ENCODE measurements at places on chromosomes 5 and 9. TPM values are rescaled to one million over a fixed set of nuclear protein-coding genes. Genes with fewer than 3 reads are reported as not detected.

The ZNF608 gene
- total RNA-seq = 10.6 TPM

The GPR151 gene
- not detected for total RNA-seq

The PPP3R2 gene
- not detected for total RNA-seq

The TEX48 gene
- total RNA-seq = not detected

The SOX30 gene
- 0.27 TPM for total RNA-seq

The SNAPC4 gene
- 10.3 TPM for total RNA-seq

The KCNN2 gene
- total RNA-seq = 0.57 TPM

The PCDHA12 gene
- total RNA-seq = 0.22 TPM

DNA sequence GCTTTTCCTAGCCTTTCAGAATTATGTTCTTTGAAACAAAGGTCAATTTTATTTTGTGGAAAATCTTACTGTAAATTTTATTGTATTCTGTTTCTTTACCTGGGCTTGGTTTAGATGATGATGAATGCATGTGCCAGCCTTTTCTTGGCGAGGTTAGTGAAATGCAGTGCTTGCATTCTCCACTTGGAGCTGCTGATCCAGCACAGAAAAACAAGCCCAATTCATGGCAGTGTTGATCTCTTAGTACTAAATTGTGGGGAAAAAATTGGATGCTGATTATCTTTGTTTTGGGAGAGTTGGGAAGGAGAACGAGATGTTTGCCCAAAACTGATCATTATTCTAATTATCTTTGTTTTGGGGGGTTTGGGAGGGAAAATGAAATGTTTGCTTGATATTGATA is 3.7 kb downstream of the HABP4 start:
- DNase-seq = no peak

- DNase-seq = no peak
These were observed 78.4 kb upstream of the ACO1 start for GRCh38 chr9:32306006-32306405.

- DNase-seq = no peak
These were observed 79.0 kb upstream of the TRIM32 start for GRCh38 chr9:116608064-116608463.

DNA sequence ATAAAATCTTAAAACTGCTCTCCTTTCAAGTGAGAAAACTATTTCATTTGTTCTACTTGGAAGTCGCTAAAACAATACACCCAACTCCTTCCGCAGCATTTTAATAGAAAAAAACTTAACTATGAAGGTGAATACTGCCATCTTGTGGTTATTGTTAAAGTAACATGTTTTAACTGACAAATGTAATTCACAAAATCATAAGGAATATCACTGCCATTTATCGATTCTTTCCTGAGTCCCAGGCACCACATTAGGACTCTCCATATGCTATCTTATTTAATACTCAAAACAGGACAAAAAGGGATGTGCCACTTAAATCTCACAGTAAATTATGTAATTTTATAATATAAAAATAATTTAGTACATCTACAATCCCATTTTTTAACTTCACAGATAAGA is 130.5 kb upstream of the ITGA1 start:
- no peak for DNase-seq

GRCh38 chr5:153827397-153827796 is 211.3 kb downstream of the FAM114A2 start:
- no peak for DNase-seq

GRCh38 chr5:31751610-31752009 is 112.7 kb downstream of the PDZD2 start:
- DNase-seq = no peak

DNA sequence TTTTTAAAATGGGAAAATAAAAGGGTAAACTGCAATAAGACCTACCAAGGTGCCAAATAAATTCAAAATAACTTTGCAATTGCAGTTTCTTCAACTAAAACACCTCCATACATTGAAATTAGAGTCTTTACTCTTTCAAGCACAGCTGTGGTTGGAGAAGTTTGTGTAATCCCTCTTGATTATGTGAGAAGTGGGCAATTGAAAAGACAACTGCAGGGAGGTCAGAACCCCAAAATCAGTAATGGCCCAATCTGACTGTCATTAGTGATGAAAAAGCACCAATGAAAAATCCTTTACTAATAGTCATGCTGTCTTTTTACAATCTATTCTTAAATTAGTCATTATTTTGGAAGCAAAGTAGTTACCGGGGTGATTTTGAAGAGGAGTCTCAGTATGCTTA is 116.7 kb upstream of the RGMB start:
- DNase-seq = no peak

DNA sequence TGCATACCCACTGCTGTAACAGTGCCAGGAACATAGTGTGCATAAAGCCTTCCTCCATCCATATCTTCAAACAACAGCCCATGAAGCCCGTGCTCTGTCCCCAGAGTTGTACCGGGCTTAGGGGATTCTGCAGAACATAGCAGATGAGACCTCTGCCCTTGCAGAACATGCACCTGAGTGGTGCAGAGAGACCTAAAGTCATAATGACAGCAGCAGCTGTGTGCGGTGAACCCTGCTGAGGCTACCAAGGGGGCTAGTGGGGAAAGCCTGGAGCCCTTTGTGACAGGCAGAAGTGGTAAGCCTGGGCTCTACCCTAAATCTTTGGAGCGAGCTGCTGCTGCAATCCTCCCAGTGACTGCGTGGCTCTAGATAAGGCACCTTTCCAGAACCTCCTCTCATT is 32.2 kb upstream of the BRD3 start:
- no peak for DNase-seq

DNA sequence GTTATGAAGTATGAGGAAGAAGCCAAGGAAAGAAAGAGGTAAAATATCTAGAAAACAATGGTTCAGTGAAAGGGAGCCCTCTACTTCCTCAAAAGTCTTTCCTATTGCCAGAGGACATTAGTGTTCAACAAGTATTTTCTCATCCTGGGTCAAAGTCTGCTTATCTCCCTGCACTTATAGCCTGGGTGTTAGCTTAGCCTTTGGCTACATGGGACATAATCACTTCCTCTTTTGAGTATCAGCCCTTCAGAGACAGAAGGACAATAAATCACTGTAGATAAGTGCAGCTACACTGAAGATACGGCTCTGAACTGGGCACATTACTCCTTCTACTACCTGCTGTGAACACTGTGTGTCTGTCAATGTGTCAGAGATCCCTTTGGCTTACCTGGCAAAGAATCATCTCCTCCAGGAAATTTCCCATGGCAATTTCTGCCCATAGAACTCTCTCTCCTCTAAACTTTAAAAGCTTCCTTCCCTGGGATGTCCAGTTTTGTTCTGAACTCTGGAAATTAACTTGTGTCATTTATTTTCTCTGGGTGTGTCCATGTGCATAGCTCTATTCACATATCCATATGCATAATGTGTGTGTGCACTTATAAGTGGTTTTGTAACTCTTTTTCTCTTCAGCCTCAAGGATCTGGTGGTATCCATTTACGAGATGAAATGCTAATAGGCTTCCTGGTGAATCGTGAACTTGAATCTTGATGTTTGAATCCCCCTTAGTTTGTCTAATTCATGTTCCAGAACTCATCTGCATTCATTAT is 30.0 kb upstream of the RECK start:
- no peak for DNase-seq

DNA sequence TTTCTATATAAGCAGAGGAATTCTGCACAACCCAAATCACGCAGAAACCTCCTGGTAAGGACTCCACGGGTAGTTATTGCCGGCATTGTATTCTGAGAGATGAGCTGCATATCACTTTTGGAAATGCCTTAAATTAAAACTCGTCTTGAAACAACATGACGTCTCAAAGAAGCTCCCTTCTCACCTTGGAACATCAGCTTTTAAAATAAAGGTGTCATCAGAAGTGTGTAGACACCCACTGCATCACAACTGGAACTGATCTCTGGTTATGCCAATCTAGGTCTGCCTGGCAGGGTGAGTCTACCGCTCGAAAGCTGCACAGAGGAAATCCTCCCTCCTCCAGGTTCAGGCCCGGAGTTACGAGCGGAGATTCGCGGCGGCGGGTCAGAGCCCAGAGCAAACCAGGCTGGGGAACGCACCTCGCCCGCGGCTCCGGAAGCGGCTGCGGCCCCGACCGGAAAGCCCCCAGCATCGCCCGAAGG is 974 bp upstream of the SLC12A2 start:
- DNase-seq = no peak

- no peak for DNase-seq
These were observed 104.5 kb downstream of the VAV2 start for GRCh38 chr9:133887540-133888047.

GRCh38 chr9:128551657-128552152 is 682 bp upstream of the SPTAN1 start:
- no peak for DNase-seq

- no peak for DNase-seq
These were observed 594.6 kb upstream of the BRINP1 start for GRCh38 chr9:119963798-119964372.

GRCh38 chr5:73733219-73733618 is 107.2 kb downstream of the ARHGEF28 start:
- DNase-seq = no peak

DNA sequence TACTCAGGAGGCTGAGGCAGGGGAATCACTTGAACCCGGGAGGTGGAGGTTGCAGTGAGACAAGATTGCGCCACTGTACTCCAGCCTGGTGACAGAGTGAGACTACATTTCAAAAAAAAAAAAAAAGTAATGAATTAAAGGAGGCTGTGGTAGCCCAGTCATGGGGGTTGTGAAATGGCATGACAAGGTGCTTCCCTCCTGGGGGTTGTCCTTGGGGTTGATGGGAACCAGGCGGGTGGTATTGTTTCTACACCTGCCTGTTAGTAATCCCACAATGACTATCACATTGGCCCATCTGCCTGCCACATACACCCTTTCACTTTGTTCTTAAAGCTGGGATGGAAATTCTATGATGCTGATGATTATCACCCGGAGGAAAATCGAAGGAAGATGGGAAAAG is 5.6 kb downstream of the IDNK start:
- no peak for DNase-seq

GRCh38 chr5:134047687-134048056 is 42.9 kb upstream of the VDAC1 start:
- DNase-seq = no peak

DNA sequence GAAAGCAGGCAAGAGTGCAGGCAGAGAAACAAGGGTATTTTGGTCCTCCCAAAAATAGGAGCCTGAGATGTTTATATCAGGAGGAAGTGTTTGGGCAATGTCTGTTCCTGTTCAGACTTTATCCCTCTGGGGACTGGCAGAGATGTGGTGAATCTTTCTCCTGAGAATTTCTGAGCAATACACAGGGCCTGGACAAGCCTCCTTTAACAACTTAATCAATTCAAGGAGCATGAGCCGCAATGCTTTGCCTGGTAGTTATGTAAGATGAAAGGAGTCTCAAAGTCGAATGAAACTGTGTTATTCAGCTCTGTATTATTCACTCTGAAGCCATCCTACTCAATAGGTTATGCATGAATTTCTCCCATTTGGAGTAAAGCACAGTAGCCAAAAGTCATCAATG is 365.6 kb downstream of the MAN2A1 start:
- DNase-seq = no peak

- DNase-seq = no peak
These were observed 173.5 kb downstream of the TRIM32 start for GRCh38 chr9:116860509-116861120.

- DNase-seq = no peak
These were observed 178.2 kb downstream of the SEC61B start for GRCh38 chr9:99400184-99400731.

GRCh38 chr9:30329431-30329830 is 2055.0 kb upstream of the ACO1 start:
- no peak for DNase-seq

- DNase-seq = no peak
These were observed 370.4 kb downstream of the PRDM9 start for GRCh38 chr5:23877847-23878246.
